ENCODE measurements at places on chromosomes 16 and 17.

- DNase-seq: no peak
Measured at GRCh38 chr17:65005858-65006257, 50.7 kb downstream of the GNA13 start.

- no peak for DNase-seq
Measured at GRCh38 chr16:23318639-23319038, 16.5 kb downstream of the SCNN1B start.

DNA sequence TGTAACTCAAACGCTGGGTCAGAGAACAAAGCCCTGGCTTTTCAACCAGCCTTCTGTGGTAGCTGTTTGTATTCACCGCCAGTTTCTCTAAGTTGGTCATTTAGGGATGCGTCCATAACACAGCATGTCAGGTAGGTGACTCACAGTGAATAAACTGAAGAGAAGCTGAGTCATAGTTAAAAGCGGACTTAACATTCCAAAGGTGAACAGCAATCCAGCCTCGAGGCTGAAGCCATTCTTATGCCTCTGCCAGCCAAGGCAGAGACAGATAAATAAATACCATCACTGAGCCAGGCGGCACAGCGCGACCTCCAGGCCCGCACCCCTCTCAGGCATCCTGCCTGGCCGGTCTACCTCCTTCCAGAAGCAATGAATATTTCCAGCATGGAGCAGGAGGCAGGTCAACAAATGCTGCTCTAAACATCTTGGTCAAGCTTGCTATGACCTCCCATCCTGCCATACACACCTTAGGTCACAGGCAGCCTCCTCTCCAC lies 12.4 kb upstream of the CACNG4 start:
- DNase-seq: no peak

DNA sequence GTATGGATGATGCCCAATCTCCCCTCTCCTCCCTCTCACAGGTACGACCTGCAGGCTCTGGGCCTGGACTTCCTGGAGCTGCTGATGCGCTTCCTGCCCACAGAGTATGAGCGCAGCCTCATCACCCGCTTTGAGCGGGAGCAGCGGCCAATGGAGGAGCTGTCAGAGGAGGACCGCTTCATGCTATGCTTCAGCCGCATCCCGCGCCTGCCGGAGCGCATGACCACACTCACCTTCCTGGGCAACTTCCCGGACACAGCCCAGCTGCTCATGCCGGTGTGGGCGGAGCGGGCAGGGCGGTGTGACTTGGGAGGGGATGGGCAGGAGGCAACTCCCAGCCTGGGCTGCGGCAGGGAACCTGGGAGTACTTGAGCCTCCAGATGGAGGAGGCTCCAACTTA lies 18.1 kb downstream of the SPATA32 start:
- no peak for DNase-seq

DNA sequence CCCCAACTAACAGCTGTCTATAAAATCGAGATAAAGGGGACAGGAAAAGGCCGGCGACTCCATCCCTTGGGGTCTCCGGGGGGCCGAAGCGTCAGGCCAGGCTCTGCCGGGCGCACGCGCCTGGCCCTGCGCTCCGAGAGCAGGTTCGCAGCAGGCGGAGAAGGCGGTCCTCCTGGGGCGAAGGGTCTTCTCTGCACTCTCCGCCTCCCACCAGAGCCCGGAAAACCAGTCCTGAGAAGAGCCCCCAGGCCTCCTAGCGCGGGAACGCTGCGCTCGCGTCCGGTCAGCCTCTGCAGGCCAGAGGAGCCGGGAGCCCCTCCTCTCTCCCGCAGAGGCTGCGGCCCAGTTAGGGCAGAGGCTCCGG lies 5.1 kb downstream of the FOXF1 start:
- no peak for DNase-seq

DNA sequence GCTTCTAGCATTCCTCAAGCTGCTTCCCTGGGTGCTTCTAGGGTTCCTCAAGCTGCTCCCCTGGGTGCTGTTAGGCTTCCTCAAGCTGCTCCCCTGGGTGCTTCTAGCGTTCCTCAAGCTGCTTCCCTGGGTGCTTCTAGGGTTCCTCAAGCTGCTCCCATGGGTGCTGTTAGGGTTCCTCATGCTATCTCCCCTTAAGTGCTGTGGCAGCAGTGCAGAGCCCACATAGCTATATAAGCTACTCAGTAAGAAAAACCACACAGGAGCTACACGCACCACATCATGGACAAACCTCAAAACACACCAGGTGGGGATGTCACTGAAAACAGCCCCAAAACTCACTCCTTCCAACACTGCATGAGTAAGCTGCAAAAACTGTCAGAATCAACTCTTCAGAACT lies 35.2 kb downstream of the ANKRD11 start:
- no peak for DNase-seq

DNA sequence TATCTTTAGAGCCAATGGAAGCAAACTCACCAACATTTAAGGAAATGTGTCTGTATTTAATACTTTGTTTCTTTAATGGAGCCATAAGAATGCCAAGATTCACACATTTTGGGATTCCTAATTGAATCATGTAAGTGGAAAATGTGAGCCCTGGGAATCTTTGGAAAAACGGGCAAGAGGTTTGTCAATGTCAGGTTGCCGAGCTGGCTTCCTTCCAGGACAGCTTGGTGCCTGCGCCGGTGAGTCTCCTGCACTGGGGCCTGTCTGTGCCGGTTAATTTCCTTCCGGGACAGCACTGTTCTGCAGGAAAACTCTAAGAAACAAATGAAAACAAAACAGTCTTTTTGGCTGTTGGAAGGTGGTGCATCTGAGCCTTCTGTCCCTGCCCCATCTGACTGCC lies 210.6 kb downstream of the HAPSTR1 start:
- DNase-seq: no peak

DNA sequence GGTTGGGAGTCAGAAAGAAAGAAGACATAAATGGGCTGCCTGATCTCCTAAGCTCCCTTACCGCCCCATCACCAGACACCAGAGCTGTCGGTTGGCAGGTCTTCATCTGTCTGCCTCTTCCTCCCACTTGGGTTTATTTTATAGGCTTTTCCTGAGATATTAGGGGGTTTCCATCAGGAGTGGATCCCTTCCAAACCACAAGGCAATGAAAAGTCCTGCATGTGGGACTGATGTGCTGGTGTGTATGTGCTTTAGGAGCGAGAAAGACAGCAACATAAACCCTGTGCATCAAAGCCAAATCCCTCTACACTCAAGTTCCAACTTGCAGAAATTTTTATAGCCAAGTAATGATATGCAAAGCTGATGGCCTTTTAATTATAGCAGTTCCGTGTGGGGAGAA lies 389.5 kb downstream of the SLC39A11 start:
- DNase-seq: no peak

DNA sequence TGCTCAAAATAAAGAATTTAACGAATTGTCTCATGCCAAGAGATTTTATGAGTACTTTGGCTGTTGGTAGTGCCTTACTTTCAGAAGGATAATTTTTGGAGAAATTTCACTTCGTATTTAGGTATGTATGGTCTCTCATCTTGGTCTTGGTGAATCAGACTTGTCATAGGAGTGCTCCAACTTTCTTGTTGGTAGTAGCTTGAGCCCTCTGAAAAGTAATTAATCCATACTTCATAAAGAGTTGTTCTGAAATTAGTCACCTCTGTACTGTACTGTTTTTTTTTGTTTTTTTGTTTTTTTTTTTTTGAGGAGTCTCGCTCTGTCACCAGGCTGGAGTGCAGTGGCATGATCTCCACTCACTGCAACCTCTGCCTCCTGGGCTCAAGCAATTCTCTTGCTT lies 11.6 kb downstream of the ZNRF1 start:
- no peak for DNase-seq

GRCh38 chr17:68446626-68447041 lies 10.7 kb downstream of the WIPI1 start:
- DNase-seq: no peak

- no peak for DNase-seq
Measured at GRCh38 chr17:73151916-73152632, 12.7 kb upstream of the SSTR2 start.
